Activated T-cell treated with anti-CD3 and anti-CD28 coated beads for 48 hours (primary cell): ENCODE measurements at places on chromosomes 2 and 18.

DNA sequence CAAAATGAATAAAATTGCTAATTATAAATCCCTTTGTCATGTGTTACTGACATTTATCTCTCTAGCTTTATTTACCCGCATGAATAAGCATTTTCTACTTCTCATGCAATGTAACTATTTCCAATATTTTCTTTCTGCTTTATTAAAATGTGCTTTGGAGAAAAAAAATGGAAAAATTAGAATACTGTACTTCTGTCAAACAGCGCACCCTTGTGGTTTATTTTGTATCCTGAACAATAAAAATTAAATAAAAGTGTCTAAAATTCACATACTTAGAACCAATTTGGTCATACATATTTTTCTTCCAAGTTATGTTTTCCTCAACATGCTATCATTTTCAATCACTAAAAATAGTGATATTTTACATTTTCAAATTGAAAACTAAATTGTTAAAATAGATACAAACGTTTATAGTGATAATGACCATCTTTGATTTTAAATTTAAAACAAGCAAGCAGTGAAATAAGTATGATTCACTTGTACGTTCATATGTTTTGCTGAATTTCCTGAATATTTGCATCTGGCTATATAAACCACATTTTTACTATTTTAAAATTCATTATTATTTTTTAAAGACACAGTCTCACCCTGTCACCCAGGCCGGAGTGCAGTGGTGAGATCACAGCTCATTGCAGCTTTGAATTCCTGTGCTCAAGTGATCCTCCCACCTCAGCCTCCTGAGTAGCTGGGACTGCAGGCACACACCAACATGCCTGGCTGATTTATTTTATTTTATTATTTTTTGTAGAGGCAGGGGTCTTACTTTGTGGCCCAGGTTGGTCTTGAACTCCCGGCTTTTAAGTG is 95.9 kb upstream of the GRB14 start:
- no peak for DNase-seq

GRCh38 chr2:121245913-121246312 is 39.1 kb downstream of the TFCP2L1 start:
- DNase-seq, result no peak

- no peak for DNase-seq
Measured at GRCh38 chr18:58532298-58532697, 96.6 kb downstream of the ALPK2 start.

- no peak for DNase-seq
Measured at GRCh38 chr2:36741188-36741837, 44.8 kb downstream of the VIT start.
